Activated CD4-positive, alpha-beta T cell treated with anti-CD3 and anti-CD28 coated beads for 36 hours (primary cell): ENCODE measurements at places on chromosomes 5 and 9.
A peak's percentile ranks its signal among the peaks of the same experiment; 100 is the strongest.

- no peak for DNase-seq
These were observed 106.0 kb upstream of the MTAP start for GRCh38 chr9:21696411-21696871.

- peak; percentile 77 for DNase-seq
These were observed at the start of gene PRDM9 for GRCh38 chr5:23507278-23507685. Gene PRDM9 (plus strand): TSS chr5:23507609. CDS start chr5:23509034, 1,425 bp downstream.

- DNase-seq, result no peak
These were observed 226.8 kb downstream of the NMUR2 start for GRCh38 chr5:152178350-152178699.

DNA sequence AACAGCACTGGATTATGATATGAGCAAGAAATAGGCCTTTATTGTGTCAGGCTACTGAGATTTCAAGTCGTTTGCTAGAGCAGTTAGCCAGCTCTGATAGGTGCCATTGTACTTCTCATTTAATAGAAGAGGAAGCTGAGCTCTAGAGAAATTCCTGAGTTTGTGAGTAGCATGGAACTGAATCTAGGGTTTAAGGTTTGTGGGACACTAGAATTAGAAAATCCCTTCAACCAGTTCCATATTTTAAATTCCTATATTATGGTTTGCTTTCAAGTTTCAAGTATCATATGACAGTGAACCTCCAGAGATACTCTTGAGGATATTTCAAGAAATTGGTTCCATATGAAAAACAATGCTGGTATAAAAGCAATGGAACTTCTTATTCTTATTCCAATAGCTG, 87.6 kb downstream of the ANKRD55 start:
- no peak for DNase-seq

DNA sequence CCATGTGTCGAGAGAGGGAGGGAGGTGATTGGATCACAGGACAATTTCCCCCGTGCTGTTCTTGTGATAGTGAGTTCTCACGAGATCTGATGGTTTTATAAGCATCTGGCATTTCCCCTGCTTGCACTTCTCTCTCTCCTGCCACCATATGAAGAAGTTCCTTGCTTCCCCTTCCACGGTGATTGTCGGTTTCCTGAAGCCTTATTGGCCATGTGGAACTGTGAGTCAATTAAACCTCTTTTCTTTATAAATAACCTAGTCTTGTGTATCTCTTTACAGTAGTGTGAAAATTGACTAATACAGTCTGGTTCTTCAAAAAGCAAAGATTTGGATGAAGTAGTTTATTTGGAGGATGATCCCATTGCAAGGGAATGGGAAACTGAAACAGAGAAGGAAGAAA, 11.3 kb upstream of the MIER3 start:
- no peak for DNase-seq

DNA sequence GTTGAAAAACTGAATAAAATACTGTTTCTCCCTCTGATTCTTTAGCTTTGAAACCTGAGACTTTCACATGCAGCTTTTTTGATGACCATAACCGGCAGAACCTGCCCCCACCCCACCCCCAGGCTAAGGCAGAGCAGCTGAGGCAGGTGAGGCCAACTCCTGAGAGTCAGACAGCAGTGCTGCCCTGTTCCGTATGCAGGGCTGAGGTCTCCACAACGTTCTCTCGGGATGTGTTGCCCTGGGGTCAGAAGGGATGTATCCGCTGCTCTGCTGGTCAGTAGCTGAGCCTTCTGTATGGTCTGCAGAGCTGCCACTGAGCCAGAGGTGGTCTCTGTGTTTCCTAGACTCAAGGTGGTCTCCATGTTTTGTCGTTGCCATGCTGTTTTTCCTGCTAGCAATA, 190.5 kb downstream of the AOPEP start:
- DNase-seq, result no peak

DNA sequence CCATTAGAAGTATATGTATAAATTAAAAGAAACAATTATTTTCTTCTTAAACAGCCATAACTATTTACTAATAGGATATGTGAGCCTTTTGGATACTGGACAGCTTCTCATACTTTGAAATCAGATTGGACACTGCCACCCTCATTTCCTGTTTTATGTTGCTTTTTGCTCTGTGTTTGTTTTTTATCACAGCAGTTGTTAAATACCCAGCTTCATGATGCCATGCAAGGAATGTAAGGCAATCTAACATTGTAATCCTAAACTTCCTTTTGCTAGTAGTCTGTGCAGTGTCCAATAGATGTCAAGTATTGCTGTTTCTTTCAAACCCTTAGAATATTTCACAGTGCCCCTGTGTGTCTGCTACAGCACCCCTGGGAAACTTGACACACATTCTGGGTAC, 56.2 kb downstream of the CNTLN start:
- DNase-seq, result no peak

GRCh38 chr9:19527663-19528062, 118.9 kb downstream of the ACER2 start:
- DNase-seq, result no peak

DNA sequence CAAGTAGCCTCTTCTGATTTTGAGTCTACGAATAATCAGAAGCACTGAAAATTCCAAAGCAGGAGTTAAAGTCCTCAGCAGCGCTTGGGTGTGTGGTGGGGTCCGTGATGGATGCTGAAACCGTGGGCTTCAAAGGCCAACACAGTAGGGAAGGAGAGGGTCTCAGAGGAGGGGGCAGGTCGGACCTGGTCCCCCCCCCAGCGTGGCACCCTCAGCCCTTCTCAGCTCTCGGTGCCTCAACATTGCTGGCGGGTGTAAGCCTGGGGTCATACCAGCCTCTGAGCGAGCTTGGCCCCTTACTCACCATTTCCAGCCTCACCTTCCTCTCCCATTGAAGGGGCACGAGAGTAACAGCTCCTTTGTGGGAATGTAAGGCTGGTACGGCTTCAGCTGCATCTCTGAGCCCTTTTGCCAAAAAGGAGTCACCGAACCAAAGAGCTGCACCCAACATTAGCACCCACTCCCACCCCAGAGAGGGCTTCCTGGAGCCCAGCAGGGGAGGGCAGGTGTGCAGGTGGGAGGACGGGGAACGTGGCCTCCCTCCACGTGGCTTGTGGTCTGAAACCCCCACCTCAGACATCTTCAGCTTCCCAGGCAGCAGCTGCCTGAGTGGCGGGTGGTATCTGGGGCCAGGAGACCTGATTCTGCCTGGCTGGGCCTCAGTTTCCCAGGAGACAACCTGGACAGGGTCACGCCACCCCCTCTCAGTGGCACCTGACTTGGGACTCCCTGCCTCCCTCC, 6.7 kb upstream of the LCN1 start:
- DNase-seq, result no peak

DNA sequence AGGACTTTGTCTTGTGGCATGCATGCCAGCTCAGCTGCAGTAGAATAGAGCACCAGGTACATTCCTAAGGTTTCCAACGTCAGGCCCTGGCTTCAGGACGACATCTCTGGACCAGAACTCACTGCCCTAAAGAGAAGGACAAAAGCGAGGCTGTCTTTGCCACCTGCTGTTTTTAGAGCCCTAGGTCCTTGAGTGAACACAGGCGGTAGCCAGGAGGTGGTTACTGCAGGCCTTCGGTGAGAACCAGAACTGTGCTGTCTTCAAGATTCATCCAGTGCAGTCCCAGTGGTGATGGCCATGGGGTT, 288.9 kb upstream of the CDH18 start:
- DNase-seq, result no peak

DNA sequence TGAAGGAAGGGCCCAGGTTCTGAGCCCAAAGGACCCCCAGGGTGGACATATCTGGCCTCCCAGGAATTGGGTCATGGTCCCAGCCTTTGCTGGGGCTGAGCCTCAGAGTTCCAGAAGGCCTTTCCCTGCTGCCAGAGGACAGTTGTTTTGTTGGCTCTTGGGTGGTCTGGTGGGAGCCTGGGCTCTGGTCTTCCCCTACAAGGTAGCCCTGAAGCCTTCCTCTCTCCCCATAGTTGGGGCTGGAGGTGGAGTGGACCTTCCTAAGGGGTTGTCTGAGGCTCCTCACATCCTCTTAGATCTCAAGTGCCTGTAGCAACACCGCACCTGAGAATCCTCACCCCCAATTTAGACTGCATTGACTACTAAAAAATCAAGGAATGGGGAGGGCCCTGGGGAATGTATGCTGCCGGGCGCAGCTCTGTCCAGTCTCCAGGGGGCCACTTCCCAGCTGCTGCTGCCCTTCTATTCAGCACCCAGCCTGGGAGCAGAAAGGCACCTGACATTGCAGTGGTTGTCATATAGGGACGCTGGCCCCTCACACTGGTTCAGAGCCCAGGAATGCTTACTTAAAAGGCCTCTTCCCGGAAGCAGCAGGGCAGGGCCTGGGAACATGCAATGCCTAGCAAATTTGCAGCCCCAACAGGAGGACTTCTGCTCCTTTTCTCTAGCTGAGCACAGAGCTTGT, 66.4 kb downstream of the IL31RA start:
- no peak for DNase-seq

- DNase-seq, result peak; percentile 15
These were observed 266.4 kb upstream of the IRX4 start for GRCh38 chr5:2149195-2149539.

- DNase-seq, result no peak
These were observed 17.0 kb downstream of the BICD2 start for GRCh38 chr9:92747459-92748232.

GRCh38 chr5:14204011-14204670, 61.0 kb downstream of the TRIO start:
- DNase-seq, result no peak

- no peak for DNase-seq
These were observed 3.3 kb downstream of the OLFML2A start for GRCh38 chr9:124780060-124780756.

DNA sequence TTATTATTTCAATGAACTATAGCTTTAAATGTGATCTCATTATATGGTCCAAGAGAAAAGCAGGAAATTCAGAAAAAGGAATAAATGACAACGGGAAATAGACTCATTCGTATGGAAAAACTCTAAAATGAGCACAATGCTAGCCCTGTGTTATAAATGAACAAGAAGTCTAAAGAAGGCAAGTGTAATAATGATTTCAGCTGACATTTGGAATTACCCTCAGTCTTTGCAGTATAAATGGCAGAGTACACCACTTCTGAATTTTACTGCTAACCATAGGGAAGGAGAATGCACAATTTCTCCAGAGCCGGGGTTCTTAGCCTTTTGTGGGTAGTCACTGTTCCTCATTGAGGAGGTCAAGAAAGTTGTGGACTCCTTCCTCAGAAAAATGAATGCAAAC, 93.1 kb downstream of the ANKRD55 start:
- DNase-seq, result no peak

DNA sequence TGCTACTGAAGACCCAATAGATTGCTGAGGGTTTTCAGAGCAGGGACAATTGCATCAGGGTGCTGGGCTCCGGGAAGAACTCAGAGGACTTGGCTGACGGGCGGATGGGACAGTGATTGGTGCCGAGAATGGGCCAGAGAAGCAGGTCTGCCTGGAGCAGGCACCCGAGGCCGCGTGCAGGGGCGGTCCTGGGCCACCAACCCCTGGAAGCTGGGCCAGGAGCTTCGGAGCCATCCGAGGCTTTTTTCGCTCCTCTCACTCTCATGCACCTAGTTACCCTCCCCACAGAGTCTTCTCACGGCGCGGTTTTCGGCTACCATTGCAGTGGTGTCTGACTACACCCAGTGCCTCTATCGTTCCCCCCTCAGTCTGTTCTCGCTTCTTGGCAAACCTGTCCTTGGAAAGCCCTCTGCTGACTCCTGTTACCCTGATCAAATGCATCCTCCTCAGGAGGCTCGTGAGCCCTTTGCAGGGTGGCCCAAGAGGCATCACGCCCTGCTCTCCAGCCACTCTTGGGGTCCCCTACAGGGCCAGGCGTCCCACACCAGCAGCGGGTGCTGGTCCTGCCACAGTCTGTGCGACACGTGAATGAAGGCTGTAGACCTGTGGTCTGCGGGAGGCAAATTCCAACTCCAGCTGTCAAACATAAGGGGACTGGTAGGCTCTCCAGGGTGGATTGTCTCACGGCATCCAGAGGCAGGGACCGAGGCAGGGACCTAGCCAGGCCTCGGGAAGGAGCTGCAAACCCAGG, 1.2 kb upstream of the CLPTM1L start:
- no peak for DNase-seq

- no peak for DNase-seq
These were observed 39.8 kb downstream of the CYSTM1 start for GRCh38 chr5:140214831-140215230.

DNA sequence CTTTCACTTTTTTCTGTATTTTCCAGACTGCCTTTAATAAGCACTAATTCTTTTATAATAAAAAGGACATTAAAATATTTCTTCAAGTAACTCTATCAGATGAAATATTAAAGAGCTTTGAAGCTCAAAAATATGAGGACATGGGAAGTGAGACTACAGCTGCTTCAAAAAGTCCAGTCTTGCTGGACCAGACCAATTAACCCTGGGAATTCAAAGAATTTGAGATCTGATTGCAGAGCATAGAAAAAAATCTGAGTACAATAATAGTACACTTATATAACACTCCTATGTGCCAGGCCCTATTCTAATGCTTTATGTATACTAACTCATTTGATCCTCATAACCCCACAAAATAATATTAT, 9.8 kb downstream of the TMEM245 start:
- no peak for DNase-seq

- DNase-seq, result peak; percentile 78
These were observed 6.8 kb upstream of the TCOF1 start for GRCh38 chr5:150350524-150351344.

DNA sequence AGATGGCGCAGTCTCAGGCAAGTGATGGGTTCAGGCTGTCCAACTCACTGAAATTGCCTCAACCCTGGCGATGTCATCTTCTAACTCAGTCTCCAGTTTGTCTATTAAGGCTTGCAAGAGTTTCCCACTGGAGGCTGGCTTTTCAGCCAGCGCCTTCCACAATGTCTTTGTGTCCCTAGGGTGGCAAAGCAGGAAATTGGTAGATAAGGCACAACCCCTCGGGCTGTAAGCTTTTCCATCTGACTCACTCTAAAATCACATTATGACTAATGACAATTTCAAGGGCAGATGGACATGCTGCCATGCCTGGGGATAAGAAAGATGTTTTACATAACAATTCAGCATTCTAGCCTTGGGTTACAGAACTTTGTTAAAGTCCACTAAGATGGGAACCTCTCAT, 61.9 kb downstream of the MROH2B start:
- no peak for DNase-seq

GRCh38 chr5:93236807-93237421, 344.1 kb downstream of the NR2F1-AS1 start:
- no peak for DNase-seq

- no peak for DNase-seq
These were observed 18.2 kb downstream of the RIOK2 start for GRCh38 chr5:97164846-97165245.

GRCh38 chr5:32173267-32174010, 680 bp downstream of the GOLPH3 start:
- DNase-seq, result peak; percentile 67

- DNase-seq, result no peak
These were observed 87.1 kb upstream of the SAP30L start for GRCh38 chr5:154358516-154359220.

DNA sequence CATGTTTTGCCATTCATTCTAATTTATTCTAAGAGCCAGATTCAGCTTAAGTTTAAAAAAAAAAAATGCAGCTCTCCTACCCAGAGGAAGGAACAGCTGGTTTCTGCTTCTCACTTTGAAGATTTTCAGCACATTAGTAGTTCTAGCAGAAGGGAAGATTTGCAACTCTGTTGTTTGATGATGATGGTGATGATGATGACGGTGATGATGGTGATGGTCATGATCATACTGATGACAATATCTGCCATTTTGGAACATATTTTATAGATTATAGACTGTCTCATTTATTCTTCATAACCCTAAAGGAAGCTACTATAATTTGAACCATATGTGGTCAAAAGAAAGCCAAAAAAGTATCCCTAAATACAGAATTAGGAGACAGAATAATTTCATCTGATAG, 7.9 kb upstream of the MED10 start:
- no peak for DNase-seq
